ENCODE measurements at places on chromosomes 11 and 22. TPM values are rescaled to one million over a fixed set of nuclear protein-coding genes. Genes with fewer than 3 reads are reported as not detected.

NFAM1 gene
- total RNA-seq: 0.88 TPM

SYCE3 gene
- total RNA-seq: not detected

YPEL1 gene
- 0.36 TPM for total RNA-seq

FGF3 gene
- not detected for total RNA-seq

PLA2G6 gene
- 12.8 TPM for total RNA-seq

NUCB2 gene
- 93.7 TPM for total RNA-seq

INPPL1 gene
- 21.2 TPM for total RNA-seq

CD3D gene
- total RNA-seq: 4.0 TPM

ARHGAP8 gene
- total RNA-seq: 8.9 TPM

ST14 gene
- total RNA-seq: 121 TPM

MCM5 gene
- total RNA-seq: 34.4 TPM

CLMP gene
- total RNA-seq: 3.7 TPM

PKDREJ gene
- 0.04 TPM for total RNA-seq

GRAP2 gene
- total RNA-seq: 0.92 TPM

MYO18B gene
- 0.16 TPM for total RNA-seq

RAB39A gene
- total RNA-seq: not detected

CRYBB1 gene
- total RNA-seq: not detected

F2 gene
- not detected for total RNA-seq

LDHAL6A gene
- not detected for total RNA-seq

HTR3A gene
- total RNA-seq: not detected

GPR83 gene
- not detected for total RNA-seq

NAALADL1 gene
- 2.7 TPM for total RNA-seq

DCDC1 gene
- not detected for total RNA-seq

OR4C6 gene
- not detected for total RNA-seq

CD6 gene
- total RNA-seq: 0.80 TPM

PGR gene
- 0.12 TPM for total RNA-seq

GDPD4 gene
- not detected for total RNA-seq

MAP6 gene
- 0.32 TPM for total RNA-seq

MYRF gene
- 0.88 TPM for total RNA-seq

DGCR6 gene
- 1.6 TPM for total RNA-seq

SAA4 gene
- 0.64 TPM for total RNA-seq

RFPL1 gene
- not detected for total RNA-seq

PDGFB gene
- 0.96 TPM for total RNA-seq

KRTAP5-10 gene
- 0.16 TPM for total RNA-seq

BATF2 gene
- total RNA-seq: not detected

POU2AF2 gene
- total RNA-seq: not detected

RRAS2 gene
- total RNA-seq: 24.4 TPM
